Left colon (tissue), 2 donors: ENCODE measurements at places on chromosomes 16 and 17. TPM values are rescaled to one million over a fixed set of nuclear protein-coding genes. Genes with fewer than 3 reads are reported as not detected.
A peak's percentile ranks its signal among the peaks of the same experiment; 100 is the strongest.

The TMC8 gene
- total RNA-seq = 3.4 TPM

The HP gene
- not detected for total RNA-seq

The CMTM3 gene
- 6.7 TPM for total RNA-seq

The CCL16 gene
- total RNA-seq = not detected

The TVP23A gene
- total RNA-seq = 0.78 TPM

The MFAP4 gene
- 68.6 TPM for total RNA-seq

The TEKT1 gene
- total RNA-seq = not detected

The TEDC2 gene
- 5.6 TPM for total RNA-seq

The SEPTIN12 gene
- 0.75 TPM for total RNA-seq

The SHCBP1 gene
- total RNA-seq = 3.1 TPM

DNA sequence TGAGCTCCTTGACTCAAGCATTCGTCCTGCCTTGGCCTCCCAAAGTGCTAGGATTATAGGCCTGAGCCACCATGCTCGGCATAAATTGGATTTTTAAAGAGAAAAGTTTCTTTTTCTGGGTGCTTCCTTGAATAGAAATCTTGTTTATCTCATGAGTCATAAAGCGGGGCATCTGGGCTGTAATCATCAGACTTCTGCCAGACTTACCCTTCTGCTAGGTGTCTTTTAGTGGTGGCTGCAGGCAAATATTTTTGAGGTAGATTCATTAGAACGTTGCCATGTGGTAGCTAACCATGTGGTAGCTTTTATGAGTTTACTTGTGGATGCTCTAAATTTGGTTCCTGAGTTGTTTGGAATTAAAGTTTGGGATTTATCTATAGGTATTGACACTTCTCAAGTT, 13.4 kb downstream of the PGS1 start:
- no peak for DNase-seq

GRCh38 chr17:38735161-38735997, 5.2 kb downstream of the CISD3 start:
- peak; percentile 53 for DNase-seq

DNA sequence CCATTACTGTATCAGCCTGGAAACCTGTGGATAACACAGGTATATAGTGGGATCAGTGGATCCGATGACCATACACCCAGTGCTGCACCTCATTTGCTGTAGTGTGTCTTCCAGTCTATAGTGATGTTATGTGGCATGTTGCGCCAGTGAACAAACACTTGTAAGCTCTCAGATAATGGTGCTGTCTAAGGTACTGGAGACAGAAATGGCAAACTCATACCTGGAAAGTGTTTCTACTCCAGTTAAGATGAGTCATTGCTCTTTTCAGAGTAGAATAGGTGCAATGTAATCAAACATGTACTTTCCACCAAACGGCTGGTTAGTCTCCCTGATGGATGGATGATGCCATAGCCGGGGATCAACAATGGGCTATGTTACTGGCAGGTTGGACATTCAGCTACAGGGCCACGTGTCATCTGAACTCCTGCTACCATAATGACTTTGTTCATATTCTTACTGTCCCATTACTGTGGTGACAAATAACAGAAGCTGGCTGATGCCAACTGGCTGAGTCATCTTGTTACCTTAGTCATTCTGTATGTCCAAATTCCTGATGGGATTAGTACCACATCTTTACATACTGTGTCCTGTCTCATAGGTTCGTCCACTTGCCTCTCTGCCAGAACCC, 6.3 kb downstream of the CCL11 start:
- no peak for DNase-seq

DNA sequence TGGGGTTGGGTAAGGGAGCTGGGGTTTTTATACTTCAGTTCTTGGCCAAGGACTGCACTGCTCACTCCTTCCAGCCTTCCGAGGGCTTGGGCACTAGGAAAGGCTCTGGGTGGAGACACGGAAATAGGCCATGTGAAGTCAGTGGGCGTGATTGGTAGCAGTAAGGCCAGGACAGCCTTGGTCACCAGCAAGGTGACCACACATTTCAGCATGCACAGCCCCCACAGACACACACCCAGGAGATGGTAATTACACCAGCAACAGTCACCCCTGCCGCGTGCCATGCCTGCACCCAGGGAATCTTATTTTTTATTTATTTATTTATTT, 252.5 kb downstream of the SEC14L1 start:
- DNase-seq = no peak

GRCh38 chr17:7439462-7440112, at the start of gene FGF11:
FGF11 (plus strand) TSS chr17:7439512; CDS start chr17:7439621, 109 bp downstream.
- DNase-seq = no peak

GRCh38 chr17:36856903-36857381, 80.3 kb upstream of the LHX1 start:
- no peak for DNase-seq

- DNase-seq = no peak
Observed at GRCh38 chr17:76054112-76054476, 18.2 kb downstream of the SRP68 start.

DNA sequence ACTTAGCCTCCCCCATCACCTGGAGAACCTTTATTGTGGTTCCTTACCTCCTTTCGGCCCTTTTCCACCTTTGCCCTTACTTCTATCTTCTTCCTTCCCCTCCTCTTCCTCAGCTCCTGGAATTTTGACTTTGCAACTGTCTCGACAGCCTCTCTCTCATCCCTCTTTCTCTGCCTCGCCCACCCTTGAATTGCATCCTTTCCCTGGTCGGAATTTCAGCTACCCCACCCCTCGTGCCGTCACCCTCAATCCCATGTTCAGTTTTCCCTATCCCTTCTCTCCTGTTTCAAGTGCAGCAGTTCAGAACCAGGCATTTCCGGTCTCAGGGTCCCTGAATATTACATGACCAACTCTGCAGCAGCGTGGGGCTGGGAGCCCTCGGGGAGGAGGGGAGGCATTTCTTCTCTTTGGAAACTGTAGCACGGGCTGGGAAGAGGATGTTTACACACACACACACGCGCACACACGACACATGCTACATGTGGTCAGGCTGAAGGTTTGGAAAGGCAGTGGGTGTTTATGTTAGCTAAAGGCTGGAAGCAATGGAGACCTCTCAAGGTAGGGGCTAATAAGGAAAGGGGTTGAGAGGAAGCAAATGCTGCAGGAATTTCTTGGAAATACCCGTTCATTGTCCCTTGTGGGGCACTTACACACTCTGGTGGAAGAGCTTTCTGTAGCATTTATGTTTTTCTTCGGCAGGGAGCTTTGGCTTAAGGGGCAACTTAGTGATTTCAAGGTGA, 971 bp downstream of the MINK1 start:
- peak; percentile 52 for DNase-seq

DNA sequence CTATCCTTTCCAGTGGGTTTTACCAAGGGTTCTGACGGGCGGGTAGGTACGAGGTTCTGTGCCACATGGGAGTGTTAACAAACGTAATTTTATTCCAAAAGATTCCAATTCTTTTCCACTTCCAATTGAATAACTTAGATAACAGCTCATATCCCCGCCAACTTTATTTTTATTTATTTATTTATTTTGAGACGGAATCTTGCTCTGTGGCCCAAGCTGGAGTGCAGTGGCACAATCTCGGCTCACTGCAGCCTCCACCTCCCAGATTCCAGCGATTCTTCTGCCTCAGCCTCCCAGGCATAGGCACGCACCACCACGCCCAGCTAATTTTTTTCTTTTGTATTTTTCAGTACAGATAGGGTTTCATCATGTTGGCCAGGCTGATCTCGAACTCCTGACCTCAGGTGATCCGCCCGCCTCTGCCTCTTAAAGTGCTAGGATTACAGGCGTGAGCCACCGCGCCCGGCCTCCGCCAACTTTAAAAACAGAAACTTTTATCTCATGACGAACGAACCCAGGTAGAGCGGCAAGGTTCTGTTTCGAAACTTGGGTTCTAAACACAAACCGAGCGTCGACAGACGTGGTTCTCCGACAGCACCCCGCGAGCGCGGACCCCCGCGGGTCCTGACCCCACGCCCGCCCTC, 613 bp downstream of the ECI1 start:
- DNase-seq = no peak

DNA sequence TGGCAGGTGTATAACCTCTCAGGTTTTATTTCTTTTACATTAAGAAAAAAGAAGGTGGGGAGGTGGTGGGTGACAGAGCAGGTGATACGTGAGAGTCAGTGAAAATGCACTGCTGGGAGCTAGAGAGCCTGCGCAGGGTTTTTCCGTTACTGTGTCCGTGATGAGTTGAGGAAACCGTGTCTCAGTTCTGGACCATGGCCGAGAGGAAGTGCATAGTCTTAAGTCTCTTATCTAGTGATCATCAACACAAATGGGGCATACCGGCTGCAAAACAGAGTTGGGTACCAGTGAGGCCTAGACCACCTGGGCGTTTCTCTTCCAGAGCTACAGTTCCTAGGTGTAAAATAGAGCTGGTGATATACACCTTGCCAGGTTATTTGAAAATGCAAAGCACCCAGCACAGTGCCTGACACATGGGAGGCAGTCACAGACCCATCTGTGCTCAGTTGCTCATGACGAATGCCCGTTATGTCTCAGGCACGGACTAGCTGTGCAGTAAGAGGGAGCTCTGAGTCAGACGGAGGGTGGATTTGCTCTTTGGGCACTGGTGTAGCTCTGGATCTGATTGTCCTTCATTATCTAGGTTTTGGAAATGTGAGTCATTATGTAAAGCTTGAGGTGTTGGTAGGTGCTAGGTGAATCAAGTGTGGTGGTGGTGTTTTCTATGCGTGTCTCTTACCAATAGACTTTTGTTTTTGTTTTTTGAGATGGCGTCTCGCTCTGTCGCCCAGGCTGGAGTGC, 60.9 kb downstream of the RPTOR start:
- no peak for DNase-seq

GRCh38 chr17:29369831-29370735, 20.1 kb upstream of the TAOK1 start:
- peak; percentile 67 for DNase-seq

GRCh38 chr16:20803561-20804214, 2.6 kb downstream of the ERI2 start:
- no peak for DNase-seq

- peak; percentile 90 for DNase-seq
Observed at GRCh38 chr16:67170168-67170948, at the start of gene NOL3. NOL3 (plus strand) TSS chr16:67170538.

DNA sequence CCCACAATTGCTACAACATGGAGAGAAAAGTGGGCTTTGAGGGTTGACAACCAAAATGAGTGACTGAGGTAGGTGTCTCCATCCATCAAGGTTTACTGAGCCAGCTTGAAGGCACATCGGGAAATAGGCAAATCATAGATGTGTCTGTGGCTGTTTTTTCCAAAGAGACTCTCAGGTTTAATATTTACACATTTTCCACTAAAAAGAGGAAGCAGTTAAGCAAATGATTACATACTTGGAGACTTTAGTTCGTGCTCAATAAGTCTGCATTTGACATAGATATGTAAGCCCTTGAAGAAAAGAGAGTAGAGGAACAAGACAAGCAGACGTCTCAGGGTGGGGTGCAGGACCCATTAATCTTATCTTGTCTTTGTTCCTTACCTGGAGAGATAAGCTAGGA, 148.9 kb upstream of the COX10 start:
- no peak for DNase-seq

- DNase-seq = peak; percentile 72
Observed at GRCh38 chr17:48024149-48025039, 13.2 kb downstream of the COPZ2 start.

DNA sequence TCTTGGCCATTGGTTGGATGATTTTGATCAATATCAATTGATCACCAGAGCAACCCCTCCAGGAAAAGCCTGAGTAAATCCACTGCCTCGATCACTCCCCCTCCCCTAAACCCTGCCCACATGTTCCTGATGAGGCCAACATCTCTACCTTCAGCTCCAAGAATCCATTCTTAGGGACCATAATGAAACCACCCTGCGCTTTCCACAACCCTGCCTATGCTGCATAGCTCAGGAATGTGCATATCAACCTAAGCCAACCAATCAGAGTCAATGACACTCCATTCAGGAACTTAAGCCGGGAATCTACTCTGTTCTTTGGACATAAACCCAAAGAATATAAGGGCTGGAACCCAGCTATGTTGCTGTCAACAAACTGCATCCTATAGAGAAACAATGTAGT, 86.3 kb downstream of the MYH11 start:
- no peak for DNase-seq

DNA sequence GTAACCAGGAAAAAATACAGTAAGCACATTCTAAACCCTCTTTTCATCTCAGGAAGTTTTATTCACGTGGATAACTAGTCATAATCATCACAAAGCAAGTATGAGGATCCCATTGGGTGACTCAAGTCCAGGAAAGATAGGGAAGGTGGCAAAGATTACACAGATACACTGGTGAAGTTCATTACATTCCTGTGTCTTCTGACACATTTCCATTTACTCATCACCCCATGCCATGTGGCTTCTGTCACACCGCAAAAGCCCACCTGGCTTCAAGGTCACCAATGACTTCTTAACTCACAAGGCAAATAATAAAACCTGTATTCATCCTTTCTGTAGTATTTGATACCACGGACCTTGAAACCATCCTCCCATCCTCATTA, 17.0 kb downstream of the HS3ST3A1 start:
- no peak for DNase-seq

DNA sequence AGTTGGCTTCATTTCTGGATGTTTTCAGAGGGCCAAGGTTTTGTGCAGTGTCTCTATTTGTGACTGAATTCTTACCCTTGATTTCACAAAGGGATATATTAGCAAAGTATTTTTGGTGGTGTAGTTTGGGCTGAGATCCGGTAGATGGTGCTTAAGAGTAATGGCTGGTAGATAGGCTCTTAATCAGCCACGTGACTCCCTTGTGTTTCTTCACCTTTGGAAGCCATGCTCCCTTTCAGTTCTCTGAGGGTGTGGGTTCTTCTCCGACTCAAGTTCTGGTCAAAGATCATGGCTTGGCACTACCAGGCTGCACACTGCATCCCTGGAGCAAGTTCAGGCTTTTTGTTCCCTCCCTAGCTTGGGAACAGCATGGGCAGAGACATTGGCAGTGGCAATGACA, 887.3 kb downstream of the CDH8 start:
- DNase-seq = no peak

GRCh38 chr16:20415541-20415940, 6.2 kb downstream of the ACSM5 start:
- DNase-seq = no peak

DNA sequence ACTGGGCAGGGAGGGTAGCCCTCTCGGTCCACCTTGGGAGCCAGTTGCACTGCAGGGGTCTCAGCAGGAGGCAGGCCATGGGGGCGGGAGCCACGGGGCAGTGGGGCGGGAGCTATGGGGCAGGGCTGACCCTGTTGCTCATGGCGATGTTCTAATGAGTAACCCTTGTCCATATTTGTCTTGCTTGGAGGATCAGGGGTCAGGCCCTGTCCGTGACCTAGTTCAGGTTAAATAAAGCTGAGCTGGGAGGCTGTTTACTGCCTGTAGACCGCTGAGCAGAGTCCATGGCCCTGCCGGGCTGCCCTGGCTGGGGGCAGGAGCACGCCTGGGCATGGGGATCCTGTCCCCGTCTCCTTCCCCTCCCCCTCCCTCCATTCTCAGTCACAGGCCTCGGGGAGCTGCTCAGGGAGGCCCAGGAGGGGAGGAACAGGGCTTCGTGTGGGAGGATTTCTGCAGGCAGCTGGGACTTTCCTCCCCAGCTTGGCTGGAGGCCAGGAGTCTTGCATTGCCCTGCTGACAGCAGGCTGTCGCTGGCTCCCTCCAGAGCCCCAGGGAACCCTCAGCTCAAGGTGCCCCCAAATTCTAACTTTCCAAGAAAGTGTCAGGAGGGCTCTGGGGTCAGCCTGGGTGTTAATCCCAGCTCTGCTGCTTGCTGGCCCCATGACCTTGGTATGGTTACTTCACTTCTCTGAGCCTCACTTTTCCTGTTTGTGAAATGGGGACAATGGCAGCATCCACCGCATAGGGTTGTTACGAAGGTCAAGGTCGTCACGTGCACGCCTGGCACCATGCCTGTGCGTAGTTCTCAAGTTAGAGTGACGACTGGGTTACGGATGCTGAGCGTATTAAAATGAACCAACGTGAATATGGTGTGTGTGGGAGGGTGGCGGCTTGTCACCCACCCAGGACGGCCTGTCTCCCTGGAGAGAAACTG, 6.1 kb upstream of the SERPINF2 start:
- DNase-seq = no peak
